Naive thymus-derived CD4-positive, alpha-beta T cell (primary cell): ENCODE measurements at places on chromosomes 12 and 14. TPM values are rescaled to one million over a fixed set of nuclear protein-coding genes. Genes with fewer than 3 reads are reported as not detected.

- no peak for DNase-seq
- no peak overlapping the region for H3K27ac ChIP-seq
- H3K4me1 ChIP-seq: no peaks in the 10 kb centered on the region
These were observed 383.7 kb downstream of the ETNK1 start for GRCh38 chr12:23008623-23009022.

DNA sequence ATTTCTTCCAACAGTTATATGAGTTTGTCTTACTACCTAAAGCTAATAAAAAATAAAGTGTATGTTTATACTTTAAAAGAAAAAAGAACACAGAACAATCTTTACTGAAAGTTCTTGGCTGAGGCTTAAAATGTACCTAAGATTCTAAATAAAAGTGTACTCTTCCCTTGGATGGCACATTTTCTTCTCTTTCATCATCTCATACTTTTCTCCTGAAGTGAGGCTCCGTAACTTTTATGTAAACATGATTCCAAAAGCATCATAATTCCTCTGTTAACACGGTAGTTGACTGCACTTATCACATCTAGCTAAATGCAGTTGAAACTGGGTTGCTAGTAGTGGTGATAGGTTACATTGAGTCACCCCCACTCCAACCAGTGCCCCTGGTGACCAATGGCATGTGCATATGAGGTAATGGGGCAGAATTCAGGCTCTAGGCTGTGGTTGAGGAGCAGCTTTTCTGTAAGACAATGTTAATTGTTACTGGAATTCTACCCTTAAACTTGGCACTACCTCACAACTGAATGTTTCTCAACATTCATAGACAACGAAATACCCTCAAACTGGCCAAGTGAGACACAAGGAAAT is 38.4 kb downstream of the WASHC3 start:
- no peak overlapping the region for H3K27ac ChIP-seq
- H3K4me1 ChIP-seq: no peaks in the 10 kb centered on the region
- H3K4me3 ChIP-seq: no peak overlapping the region

Gene FGF23
- not detected for polyA plus RNA-seq

GRCh38 chr12:31759632-31760459 is 31.0 kb upstream of the AMN1 start:
- no peak for DNase-seq
- H3K4me3 ChIP-seq: no peak overlapping the region
- no peaks in the 10 kb centered on the region for H3K4me1 ChIP-seq
- H3K27ac ChIP-seq: no peak overlapping the region
- no peaks in the 10 kb centered on the region for H3K27me3 ChIP-seq
- H3K36me3 ChIP-seq: no peaks in the 10 kb centered on the region

DNA sequence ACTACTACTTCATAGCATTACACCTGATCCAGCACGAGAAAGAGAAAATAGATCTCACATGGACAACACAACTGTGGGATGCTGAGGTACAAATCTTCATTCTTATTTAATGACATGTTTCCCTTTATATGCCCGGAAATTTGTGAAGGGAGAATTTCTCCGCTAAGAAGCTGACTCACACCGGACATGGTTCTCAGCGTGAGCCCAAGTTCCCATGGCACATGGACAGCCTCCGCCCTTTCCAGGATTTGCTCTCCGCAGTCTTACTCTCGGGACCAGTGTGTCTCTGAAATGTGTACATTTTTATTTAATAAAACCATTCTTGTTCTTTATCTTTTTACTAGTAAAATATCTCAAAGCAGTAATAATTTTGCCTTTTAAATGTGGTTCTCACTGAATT is 1154.8 kb downstream of the TMEM121 start:
- H3K4me3 ChIP-seq: no peak overlapping the region
- H3K36me3 ChIP-seq: no peaks in the 10 kb centered on the region
- H3K27ac ChIP-seq: no peak overlapping the region
- no peaks in the 10 kb centered on the region for H3K4me1 ChIP-seq

Gene NXPH4
- not detected for polyA plus RNA-seq

DNA sequence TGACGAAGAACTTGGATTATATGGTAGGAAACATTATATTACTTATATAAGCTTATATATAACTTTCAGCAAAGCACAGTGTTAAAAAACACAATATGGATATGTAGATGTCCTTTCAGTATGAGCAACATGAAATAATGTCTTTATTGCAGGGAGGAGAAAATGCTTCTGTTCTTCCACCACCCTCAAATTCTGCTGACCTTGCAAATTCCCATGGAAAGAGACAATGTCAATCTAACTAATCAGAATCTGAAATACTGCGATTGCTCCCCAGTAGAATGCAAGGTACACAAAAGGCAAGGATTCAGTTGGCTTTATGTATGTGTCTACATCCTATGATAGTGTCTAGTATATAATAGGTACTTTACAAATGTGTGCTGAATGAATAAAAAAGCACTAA is 26.4 kb downstream of the MGAT4C start:
- no peaks in the 10 kb centered on the region for H3K36me3 ChIP-seq
- H3K4me1 ChIP-seq: no peaks in the 10 kb centered on the region
- H3K4me3 ChIP-seq: no peak overlapping the region
- DNase-seq: no peak
- H3K27ac ChIP-seq: no peak overlapping the region

Gene CIROP
- polyA plus RNA-seq: not detected

DNA sequence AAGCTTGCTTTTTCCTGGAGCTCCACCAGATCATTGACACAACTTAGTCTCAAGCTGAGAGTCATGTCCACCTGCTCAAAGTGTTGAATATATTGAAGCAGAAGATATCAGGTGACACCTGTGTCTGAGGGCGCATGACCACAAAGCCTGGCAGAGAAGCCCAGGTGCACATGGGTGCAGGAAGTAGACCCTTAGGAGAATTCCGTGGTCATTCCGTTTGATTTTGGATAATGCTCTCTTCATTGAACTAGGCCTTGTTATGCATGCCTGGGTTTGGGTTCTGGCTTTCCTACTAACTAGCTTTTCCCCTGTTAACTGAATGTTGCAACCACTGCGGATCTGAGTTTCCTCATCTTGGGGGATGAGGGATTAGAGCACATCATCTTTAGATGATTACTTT is 7.1 kb downstream of the ARHGDIB start:
- peak overlapping the region; percentile 96 for H3K27ac ChIP-seq
- H3K36me3 ChIP-seq: peaks cover 19% of the 10 kb centered on the region
- H3K27me3 ChIP-seq: no peaks in the 10 kb centered on the region
- DNase-seq: peak; percentile 41
- peaks cover 59% of the 10 kb centered on the region for H3K4me1 ChIP-seq
- H3K4me3 ChIP-seq: peak overlapping the region; percentile 39

DNA sequence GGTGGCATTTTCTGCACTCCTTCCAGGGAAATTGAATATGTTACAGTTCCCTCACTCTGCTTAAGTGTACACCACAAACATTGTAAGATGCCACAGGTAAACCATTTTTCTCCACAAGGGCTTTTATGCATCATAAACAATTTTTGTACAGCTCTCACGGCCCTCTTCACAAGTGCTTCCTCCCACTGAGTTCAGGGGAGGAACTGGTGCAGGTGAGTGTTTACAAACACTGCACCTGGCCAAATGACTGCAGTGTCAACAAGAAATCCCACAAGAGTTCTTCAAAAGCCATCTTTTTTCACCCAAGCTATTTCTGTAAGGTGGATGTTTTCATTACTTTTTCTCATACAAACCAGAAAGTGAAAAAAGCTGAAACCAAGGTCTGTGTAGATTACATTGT is 973.2 kb downstream of the AACS start:
- H3K27ac ChIP-seq: no peak overlapping the region
- H3K36me3 ChIP-seq: no peaks in the 10 kb centered on the region
- no peak overlapping the region for H3K4me3 ChIP-seq
- no peak for DNase-seq
- H3K4me1 ChIP-seq: no peaks in the 10 kb centered on the region

- DNase-seq: no peak
- no peaks in the 10 kb centered on the region for H3K27me3 ChIP-seq
- H3K27ac ChIP-seq: no peak overlapping the region
- no peaks in the 10 kb centered on the region for H3K36me3 ChIP-seq
- no peaks in the 10 kb centered on the region for H3K4me1 ChIP-seq
These were observed 66.7 kb downstream of the PTPN21 start for GRCh38 chr14:88488081-88488480.

- peaks cover 19% of the 10 kb centered on the region for H3K27me3 ChIP-seq
- no peak for DNase-seq
- H3K36me3 ChIP-seq: no peaks in the 10 kb centered on the region
- peak overlapping the region; percentile 26 for H3K4me3 ChIP-seq
- peaks cover 34% of the 10 kb centered on the region for H3K4me1 ChIP-seq
These were observed 62.6 kb downstream of the FBXL14 start for GRCh38 chr12:1531654-1532374.

DNA sequence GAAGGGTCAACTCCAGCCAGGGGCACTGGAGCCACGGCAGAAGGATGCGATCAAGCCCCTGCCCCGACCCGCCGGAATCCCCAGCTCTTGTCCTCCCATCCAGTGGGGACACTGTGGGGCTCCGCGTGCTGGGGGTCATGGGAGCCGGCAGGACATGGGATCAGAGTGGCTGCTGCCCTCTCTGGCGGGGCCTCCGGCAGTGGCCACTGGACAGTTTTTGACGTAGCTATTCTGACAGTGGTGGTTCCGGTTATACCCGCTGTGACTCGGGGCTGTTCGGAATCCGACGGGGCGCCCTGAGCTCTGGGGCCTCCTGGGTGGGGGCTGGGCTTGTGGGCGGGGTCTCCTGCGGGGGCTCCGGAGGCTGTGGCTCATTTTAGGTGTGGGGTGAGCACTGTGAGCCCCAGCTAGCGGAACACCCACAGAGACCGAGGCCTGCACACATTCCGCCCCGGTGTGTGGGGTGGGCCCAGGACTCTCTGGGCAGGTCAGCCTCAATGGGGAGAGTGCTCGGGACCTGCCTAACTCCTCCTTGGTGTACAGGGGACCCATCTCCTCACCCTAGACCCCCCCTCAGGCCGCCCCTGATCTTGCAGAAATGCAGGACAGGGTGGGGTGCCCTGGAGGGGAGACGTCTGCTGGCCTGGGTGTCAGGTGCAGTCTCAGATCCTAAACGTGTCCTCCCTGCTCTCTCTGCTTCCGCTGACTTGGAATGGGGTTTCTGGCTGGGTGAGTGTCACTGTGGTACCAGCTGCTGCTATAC is 374.2 kb downstream of the TMEM121 start:
- H3K4me1 ChIP-seq: no peaks in the 10 kb centered on the region
- DNase-seq: no peak
- no peak overlapping the region for H3K27ac ChIP-seq
- H3K36me3 ChIP-seq: no peaks in the 10 kb centered on the region

Gene RIMKLB
- 4.0 TPM for polyA plus RNA-seq

GRCh38 chr12:81077686-81078441 is at the start of gene ACSS3:
Gene ACSS3 (plus strand): TSS chr12:81078079. CDS start chr12:81078121, 42 bp downstream.
- DNase-seq: no peak
- H3K4me1 ChIP-seq: no peaks in the 10 kb centered on the region
- peaks cover 6% of the 10 kb centered on the region for H3K27me3 ChIP-seq
- no peaks in the 10 kb centered on the region for H3K36me3 ChIP-seq

Gene FAM181A
- not detected for polyA plus RNA-seq

- DNase-seq: no peak
- no peaks in the 10 kb centered on the region for H3K27me3 ChIP-seq
- H3K36me3 ChIP-seq: no peaks in the 10 kb centered on the region
These were observed 18.3 kb upstream of the LRP1-AS start for GRCh38 chr12:57165741-57166140.

- H3K4me3 ChIP-seq: peak overlapping the region; percentile 24
- H3K36me3 ChIP-seq: no peaks in the 10 kb centered on the region
- H3K4me1 ChIP-seq: peaks cover 3% of the 10 kb centered on the region
- H3K27ac ChIP-seq: no peak overlapping the region
- peaks cover 11% of the 10 kb centered on the region for H3K27me3 ChIP-seq
- no peak for DNase-seq
These were observed 2.4 kb downstream of the VSX2 start for GRCh38 chr14:74241652-74242017.

Gene ARID4A
- polyA plus RNA-seq: 25.7 TPM

Gene C12orf54
- polyA plus RNA-seq: not detected

DNA sequence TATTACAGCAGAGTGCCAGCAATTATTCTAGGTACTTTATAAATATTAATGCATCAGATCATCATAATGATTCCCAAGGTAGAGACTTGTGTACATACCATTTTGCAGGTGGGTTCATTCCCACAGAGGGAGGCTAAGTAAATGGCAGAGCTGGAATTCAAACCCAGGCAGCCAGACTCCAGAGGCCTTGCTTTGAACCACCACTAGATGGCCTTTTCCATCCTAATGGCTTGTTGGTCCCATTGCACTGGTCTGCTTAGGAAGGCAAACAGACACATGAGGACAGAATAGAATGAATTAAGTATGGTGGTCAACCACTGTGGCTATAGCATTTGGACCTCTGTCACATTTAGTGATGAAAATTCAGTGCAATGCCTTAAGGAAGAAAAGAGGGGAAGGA is 158.7 kb downstream of the METTL25 start:
- no peaks in the 10 kb centered on the region for H3K4me1 ChIP-seq
- no peaks in the 10 kb centered on the region for H3K36me3 ChIP-seq
- no peak overlapping the region for H3K4me3 ChIP-seq

GRCh38 chr14:60622210-60622916 is 26.9 kb downstream of the SIX1 start:
- no peak overlapping the region for H3K4me3 ChIP-seq
- H3K27ac ChIP-seq: no peak overlapping the region
- no peaks in the 10 kb centered on the region for H3K27me3 ChIP-seq
- no peak for DNase-seq

DNA sequence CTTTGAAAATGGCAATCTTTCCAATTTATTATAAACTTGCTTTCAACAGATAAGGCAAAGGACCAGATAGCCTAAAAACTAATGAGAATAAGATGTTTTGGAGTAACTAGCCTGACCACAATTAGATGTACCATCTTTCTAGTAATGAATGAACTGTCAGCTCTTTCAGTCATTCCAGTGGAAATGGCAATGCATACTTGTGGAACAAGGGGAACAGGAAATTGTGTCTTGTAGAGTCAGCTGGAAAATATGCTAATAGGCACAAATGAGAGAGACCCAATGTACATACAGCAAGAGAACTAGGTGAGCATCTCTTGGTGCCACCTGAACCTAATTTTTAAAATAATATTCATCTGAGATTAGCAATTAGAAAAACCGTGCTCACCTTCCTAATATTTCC is 76.1 kb upstream of the GPHB5 start:
- no peaks in the 10 kb centered on the region for H3K36me3 ChIP-seq
- DNase-seq: no peak
- no peak overlapping the region for H3K27ac ChIP-seq
- no peaks in the 10 kb centered on the region for H3K4me1 ChIP-seq

DNA sequence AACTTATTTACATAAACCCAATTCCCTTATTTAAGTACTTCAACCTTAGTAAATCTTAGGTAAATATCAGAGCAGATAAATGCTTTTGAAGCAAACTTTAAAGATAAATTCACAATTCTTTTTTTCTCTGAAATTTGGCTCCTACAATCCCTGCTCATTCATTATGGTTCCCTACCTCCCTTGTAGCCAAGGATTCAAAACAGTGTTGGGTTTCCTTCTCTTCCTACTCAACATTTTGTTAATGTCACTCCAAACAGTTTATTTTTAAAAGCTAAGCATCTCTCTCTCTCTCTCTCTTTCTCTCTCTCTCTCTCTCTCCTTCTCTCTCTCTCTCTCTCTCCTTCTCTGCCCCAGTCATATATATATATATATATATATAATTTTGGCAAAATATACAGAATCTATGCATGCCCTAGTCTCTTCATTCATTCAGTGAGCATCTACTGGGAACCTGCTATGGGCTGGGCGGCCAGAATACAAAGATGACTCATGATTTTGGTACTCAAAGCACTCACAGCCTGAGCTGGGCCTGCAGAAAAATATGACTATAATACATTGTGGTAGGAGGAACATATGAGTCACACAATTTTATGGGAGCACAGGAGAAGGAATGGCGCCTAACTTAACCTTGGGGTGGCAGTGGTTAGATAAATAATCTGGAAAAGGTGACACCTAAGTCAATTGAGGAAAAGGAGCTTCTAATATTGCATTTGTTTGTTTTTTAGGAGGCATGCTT is 123.7 kb upstream of the DHRS4 start:
- no peak overlapping the region for H3K4me3 ChIP-seq
- no peaks in the 10 kb centered on the region for H3K36me3 ChIP-seq
- DNase-seq: no peak
- H3K27me3 ChIP-seq: no peaks in the 10 kb centered on the region
- no peak overlapping the region for H3K27ac ChIP-seq
